ENCODE measurements at places on chromosomes 16 and 17.

DNA sequence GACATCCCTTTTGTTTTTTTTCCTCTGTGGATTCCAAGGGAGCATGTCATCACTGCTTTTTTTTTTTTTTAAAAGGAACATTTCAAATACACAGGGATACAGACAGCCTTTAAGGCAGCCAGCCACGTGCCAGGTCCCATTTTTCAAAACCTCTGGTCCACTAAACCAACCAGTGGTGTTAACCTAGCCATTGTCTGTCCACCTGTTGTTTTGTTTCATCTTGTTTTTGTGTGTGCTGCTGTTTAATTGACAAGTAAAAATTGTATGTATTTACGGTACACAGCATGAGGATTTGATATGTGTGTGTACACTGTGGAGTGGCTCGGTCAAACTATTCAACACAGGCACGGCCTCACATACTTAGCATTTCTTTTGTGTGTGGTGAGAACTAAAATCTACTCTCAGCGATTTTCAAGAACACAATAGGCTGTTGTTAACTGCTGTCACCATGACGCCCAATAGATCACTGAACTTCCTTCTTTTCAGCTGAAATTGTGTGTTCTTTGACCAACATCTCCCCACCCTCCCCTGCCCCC, 19.2 kb downstream of the TMEM114 start:
- DNase-seq = peak; percentile 33

DNA sequence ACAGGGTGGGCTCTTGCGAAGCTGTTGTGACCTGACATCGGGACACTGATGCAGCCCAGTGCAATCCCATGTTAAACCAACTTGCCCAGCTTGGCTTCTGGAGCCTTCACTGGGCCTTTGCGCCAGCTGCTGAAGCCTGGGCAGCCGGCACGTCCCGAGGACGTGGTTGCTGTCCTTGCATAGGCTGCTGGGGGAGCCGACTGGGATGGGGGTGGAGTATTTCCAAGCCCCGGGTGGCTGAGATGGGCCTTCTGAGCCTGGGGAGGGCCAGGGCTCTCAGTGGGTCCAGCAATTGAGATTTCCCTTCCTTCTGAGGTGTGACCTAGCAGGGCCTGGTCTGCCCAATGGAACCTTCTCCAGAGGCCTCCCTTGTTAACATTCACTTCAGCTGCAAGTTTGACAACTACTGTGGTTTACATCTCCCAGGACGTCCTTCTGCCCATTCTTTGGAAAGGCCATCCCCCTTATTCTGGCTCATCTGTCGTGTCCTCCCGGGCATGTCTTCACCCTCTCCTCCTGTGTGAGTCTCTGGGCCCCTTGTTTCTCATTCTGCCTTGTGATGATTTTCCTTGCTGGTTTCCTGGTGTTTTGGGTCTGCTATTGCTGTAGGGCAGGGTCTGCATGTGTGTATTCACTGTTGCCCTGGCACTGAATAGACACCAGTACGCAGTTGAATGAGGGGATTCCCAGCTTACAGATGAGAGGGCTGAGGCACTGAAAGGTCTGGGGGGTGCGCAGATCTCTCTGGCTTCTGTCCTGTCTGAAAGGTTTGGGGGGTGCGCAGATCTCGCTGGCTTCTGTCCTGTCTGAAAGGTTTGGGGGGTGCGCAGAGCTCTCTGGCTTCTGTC, 34.4 kb downstream of the HAPSTR1 start:
- peak; percentile 41 for DNase-seq

- DNase-seq = no peak
Measured at GRCh38 chr16:74844041-74844980, 69.7 kb upstream of the FA2H start.

GRCh38 chr17:27455914-27456680, at the start of gene KSR1:
KSR1 (plus strand) TSS chr17:27456448; CDS start chr17:27456644, 196 bp downstream.
- peak; percentile 77 for DNase-seq

DNA sequence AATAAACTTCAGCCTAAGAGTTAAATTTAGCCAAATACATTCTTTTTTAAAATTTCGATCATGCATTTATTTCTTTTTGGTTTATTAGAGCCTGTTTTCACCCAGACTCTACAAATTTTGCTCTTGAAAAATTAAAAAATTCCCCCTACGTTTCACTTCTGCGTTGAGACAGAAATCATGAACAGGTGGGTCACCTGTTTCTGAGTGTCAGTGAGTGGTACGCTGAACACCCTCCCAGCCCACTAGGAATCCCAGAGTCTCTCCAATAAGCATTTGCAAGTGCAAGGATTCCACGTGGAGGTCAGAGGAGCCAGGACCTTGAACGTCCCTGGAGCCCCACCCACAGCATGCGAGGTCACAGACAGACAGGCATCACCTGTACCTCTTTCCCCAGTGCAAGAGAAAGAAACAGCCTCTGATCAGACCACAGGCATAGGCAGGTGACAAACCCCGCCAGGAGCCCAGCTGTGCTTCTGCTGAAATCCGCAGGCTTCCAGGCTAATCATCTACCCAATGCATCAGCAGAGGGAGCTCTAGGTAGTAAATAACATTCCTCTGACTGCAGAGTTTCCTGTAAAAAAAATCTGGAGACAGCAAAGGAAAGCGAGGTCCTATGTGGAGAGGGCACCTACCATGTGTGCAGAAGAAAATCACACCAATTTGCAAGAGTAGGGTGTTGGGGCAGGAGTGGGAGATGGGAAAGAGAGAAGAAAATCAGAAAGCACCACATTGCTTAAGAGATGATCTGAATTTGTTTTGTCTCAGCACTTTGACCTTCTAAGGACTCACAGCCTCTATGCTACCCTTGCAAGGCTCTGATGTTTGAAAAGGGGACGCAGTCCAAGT, 5.9 kb upstream of the XYLT1 start:
- DNase-seq = peak; percentile 58

- peak; percentile 93 for DNase-seq
Measured at GRCh38 chr16:23131931-23132621, 17.2 kb downstream of the USP31 start.

DNA sequence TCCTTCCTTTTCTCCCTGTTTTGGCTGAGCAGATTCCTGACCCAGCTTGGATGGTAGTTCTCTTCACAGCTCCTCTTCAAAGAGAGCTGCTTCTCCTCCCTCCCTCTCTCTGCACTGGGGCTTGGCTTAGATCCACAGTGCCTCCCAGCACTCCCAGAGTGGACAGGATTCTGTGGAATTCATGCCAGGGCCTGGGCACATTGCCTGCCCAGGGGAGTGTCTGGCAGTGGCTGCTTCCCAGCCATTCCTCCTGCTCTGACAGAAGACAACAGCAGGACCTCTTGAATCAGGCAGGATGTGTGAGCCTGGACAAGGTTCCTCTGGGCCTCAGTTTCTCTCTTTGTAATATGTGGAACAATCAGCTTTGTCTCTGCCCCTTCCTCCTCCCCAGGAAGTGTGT, 4.5 kb upstream of the MMP28 start:
- DNase-seq = peak; percentile 17

DNA sequence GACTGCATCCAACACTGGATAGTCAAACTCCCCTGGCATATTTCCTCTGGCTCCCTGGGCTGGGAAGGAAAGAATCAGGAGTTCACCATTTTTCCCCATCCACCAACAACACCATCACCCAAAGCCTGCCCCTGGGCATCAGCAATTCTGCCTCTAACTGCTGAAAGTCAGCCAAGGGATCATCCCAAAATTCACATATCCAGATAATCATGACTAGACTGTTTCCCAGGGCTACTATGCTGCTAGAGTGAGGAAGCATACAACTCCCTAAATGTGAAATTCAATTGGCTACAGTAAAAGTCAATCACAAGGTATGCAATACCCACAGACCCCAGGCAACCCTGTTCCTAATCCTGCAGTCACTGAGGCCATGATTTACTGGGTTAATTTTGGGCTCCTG, 230.6 kb downstream of the C16orf95 start:
- peak; percentile 40 for DNase-seq

DNA sequence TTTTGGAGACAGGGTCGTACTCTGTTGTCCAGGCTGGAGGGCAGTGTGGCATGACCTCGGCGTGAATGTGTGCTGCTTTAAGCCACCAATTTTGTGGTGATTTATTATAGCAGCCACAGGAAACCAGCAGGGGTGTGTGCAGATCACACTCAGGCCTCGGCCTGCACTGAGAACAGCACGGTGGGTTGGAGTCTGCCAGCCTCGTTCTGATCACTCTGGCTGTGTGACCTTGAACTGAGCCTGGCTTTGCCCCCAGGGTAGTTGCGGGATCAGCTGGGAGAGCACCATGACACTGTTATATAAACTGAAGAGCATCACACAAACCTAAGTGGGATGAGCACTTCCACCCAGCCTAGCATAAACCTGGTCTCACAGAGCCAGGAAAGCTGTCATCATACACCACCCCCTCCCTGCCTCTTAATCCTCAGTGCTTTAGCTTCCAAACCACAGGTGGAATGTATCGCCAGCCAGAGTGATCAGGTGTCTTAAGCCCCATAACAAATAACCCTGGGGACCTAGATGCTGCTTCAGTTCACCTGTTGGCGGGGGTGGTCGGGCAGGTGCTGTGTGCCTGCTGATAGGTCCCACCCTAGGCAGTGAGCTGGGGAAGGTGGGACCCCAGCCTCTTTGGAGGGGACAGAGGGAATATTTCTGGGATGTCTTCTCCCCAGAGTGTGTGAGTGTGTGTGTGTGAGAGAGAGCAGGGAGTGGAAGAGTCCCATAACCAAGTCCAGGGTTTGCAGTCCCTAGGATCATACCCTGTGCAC, 28.6 kb upstream of the NDRG4 start:
- DNase-seq = no peak

GRCh38 chr17:70242781-70243437, 73.6 kb downstream of the KCNJ2 start:
- peak; percentile 9 for DNase-seq

DNA sequence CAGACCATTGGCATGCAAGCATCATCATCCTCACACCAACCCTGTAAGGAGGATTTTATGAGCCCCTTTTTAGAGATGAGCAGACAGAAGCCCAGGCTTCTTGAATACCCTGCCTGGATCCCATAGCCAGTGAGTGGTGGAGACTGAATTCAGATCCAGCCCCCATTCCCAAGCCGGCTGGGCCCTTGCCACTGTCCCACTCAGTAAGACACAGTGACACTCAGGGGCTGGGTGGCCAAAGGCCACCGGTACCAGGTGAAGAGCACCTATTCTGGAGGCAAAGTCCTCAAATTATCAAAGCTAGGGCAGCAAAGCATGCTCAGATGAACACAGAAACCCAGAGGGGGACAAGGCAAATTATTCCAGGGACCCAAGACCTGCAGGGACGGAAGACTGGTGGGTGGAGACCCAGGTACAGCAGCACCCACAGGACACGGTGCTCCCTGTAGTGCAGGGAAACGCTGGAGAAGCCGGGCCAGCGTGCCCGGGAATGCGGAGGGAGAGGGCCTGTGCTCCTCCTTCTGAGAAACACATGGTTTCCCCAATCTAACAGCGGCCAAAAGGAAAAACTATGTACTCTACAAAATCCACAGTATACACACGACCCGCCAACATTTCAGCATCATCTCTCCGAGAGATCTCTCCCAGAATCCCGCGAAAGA, 33.2 kb upstream of the CRHR1 start:
- DNase-seq = no peak

GRCh38 chr16:54288835-54289241, 2.3 kb upstream of the IRX3 start:
- no peak for DNase-seq

DNA sequence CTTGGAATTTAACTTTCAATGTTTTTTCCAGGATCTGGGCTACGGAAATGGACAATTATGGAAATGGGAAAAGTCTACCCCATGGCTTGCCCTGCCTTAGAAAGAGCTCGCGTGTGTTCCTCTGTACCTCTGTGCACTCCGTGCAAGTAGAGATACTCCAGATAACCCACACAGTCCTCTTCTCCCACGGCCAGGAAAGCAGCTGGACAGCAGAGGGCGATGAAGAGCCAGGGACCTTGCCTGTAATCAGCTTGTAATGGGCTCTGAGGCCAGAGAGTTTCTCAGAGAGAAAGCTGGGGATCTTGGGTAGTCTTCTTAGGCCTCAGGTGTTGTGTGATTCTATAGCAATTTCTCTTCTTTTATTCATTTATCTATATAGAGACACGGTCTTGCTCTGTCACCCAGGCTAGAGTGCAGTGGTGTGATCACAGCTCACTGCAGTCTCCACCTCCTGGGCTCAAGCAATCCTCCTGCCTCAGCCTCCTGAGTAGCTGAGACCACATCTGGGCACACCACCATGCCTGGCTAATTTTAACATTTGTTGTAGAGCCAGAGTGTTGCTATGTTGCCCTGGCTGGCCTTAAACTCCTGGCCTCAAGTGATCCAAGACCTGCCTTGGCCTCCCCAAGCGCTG, 2.4 kb upstream of the SOCS7 start:
- peak; percentile 83 for DNase-seq

- DNase-seq = peak; percentile 35
Measured at GRCh38 chr17:48547808-48548522, 3.1 kb upstream of the HOXB2 start.

GRCh38 chr16:14309001-14309886, 238.1 kb downstream of the MRTFB start:
- no peak for DNase-seq

- no peak for DNase-seq
Measured at GRCh38 chr17:67833946-67834631, 8.8 kb downstream of the BPTF start.

DNA sequence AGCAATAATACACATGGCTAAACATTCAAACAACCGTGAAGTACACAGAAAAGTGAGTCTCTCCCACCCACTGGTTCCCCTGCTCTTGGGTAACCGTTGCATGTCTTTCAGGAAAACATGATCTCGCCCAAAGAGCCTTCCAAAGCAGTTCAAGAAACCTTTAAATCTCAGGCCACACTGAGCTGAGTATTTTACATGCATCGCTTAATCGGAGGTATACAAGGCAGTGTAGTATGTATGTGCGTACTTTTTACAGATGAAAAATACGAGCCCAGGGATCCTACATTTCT, 741 bp upstream of the DEXI start:
- DNase-seq = no peak

GRCh38 chr16:87515475-87516330, 22.9 kb upstream of the ZCCHC14 start:
- DNase-seq = no peak

GRCh38 chr17:4488989-4489595, 9.6 kb upstream of the SPNS2 start:
- no peak for DNase-seq
